Fibroblast of lung (primary cell): ENCODE measurements at places on chromosomes 12 and 14.

DNA sequence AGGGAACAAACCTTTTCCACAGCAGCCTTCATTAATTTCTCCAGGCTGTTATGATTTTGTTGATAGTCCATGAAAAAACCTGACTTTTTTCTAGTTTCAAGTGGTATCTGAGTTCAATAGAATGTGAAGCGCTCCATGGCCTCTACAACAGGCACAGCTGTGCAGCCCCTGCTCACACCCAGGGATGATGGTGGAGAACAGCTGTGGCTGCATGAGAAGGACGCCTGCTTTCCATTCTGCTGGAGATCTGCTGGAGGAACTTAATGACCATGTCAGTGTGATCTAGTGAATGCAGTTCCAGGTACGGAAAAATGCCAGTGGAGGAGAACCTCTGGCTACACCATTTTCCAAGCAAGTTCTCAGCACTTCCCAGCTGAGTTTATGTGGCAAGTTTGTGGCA is 80.6 kb downstream of the PIWIL1 start:
- no peak for DNase-seq

DNA sequence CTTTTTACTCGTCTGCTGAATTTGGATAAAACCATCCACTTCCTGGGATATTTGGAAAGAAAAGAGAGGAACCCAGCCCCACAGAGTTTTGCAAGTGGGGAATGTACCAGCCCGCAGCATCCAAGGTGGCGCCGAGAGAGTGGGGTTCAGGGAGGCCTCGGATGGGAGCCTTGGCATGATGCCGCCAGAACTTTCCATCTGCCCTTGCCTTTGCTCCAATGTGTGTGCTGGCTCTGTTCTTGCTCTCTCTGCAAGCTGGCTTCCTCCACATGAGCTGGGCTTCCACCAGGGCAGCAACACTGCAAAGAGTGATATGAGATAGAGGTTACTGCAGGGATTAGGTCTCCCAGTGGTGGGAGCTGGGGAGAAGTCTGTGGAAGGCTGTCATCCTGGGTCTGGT is 6.6 kb upstream of the SERPINA12 start:
- DNase-seq, result no peak

DNA sequence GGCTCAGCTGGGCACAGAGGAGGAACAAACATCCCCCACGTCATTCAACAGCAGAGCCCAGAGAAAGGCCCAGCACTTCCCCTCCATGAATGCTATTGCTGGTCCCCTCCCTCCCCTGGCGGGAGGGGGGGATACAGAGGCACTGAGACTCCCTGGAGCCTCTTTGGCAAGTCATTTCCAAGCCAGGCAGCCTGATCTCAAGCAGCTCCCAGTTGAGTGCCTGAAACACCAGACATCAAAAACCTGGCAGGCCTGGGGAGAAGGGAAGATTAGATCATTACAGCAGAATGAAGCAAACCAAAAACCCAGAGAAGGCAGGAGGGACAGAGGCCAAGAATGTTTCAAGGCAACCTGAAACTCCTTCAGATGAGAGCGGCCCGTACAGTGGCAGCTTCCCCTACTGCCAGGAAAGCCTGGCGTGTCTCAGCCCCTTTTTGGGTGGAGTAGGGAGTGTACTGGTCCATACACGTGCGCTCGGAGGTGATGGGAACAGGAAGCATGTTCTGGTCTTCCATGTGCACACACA is 92.1 kb downstream of the LRRC74A start:
- peak; percentile 96 for DNase-seq

DNA sequence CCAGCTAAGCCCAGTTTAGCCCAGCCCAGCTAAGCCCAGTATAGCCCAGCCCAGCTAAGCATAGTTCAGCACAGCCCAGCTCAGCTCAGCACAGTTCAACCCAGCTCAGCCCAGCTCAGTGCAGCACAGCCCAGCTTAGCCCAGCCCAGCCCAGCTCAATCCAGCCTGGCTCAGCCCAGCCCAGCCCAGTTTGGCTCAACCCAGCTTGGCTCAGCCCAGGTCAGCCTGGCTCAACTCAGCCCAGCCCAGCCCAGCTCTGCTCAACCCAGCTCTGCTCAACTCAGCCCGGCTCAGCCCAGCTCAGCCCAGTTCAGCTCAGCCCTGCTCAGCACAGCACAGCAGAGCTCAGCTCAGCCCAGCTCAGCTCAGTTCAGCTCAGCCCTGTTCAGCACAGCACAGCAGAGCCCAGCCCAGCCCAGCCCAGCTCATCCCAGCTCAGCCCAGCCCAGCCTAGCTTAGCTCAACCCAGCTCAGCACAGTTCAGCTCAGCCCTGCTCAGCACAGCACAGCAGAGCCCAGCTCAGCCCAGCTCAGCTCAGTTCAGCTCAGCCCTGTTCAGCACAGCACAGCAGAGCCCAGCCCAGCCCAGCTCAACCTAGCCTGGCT is 330.9 kb downstream of the TMEM121 start:
- DNase-seq, result no peak

DNA sequence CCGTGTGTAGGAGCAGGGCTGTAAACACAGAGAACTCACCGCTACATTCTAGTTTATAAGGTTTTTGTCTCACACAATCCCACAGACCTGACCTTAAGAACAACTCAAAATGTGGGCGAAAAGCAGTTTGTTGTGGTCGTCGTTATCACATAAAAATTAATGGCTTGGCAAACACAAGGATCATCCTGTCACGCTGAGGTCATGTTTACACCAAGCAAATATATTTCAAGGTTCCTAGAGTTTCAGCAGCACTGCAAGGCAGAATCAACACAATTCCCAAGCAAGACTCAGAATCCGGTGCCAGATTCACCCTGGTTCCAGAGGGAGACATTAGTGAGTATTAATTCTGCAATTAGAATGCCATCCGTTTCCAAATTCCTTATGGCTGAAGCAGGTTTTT is 30.1 kb upstream of the MAP1LC3B2 start:
- peak; percentile 49 for DNase-seq

DNA sequence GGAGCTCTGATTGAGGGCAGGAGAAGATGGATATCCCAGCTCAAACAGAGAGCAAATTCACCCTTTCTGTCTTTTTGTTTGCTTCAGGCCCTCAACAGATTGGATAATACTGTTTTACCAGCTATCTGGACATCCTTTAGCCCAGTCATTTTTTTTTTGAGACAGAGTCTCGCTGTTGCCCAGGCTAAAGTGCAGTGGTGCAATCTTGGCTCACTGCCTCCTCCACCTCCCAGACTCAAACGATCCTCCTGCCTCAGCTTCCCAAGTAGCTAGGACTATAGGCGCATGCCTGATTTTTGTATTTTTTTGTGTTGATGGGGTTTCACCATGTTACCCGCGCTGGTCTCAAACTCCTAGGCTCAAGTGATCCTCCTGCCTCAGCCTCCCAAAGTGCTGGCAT is 40.8 kb downstream of the ARF6 start:
- DNase-seq, result no peak

- no peak for DNase-seq
Observed at GRCh38 chr12:74971201-74971600, 238.4 kb downstream of the KCNC2 start.

GRCh38 chr12:65391711-65392110 is 113.2 kb downstream of the MSRB3 start:
- DNase-seq, result no peak

- DNase-seq, result no peak
Observed at GRCh38 chr12:57205931-57206330, 10.7 kb upstream of the NXPH4 start.

- no peak for DNase-seq
Observed at GRCh38 chr12:57825451-57825850, 6.9 kb upstream of the AVIL start.

GRCh38 chr12:11660624-11661023 is 11.2 kb downstream of the ETV6 start:
- DNase-seq, result no peak

- DNase-seq, result no peak
Observed at GRCh38 chr12:41407232-41407799, 219.2 kb downstream of the PDZRN4 start.

GRCh38 chr12:76544601-76545261 is 14.8 kb downstream of the OSBPL8 start:
- no peak for DNase-seq

GRCh38 chr12:105933671-105934665 is 204.8 kb downstream of the NUAK1 start:
- peak; percentile 92 for DNase-seq

DNA sequence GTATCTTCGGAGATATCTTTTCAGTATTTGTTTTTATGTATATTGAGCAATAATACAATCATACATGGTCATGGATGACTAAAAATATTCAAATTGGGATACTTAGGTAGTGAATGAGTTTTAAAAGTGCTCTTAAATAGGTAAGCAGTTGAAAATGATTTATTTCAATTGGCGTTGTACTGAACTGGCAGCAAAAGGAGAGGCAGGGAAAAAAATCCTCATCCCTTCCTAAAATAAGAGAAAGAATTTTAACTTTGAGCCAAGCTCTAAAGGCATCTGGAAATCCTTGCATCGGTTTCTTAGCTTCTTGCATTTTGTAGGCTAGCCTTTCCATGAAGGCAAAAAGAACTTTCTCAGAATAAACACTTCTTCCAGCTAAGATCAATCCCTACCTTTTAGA is 125.2 kb downstream of the MGST1 start:
- DNase-seq, result no peak

DNA sequence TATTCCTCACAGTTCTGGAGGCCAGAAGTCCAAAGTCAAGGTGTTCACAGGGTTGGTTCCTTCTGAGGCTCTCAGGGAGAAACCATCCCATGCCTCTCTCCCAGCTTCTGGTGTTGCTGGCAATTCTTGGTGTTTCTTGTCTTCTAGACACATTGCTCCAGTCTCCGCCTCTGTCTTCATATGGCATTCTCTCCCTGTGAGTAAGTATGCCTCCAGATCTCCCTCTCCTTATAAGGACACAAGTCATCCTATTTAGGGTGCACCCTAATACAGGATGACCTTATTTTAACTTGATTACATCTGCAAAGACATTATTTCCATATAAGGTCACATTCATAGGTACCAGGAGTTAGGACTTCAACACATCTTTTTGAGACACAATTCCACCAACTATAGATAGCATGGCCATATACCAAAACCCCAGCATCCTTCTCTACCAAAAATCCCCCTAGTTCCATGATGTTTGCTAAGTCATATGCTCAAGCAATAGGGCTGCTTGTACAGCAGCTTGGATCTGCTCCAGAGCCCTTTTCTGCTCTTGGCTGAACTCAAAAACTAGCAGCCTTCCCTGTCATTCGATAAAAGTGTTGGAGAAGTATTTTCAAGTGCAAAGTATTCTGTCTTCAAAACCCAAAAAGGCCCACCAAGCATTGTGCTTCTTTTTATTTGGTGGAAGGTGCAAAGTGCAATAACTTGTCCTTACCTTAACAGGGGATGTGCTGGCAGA is 79.2 kb upstream of the CMKLR1 start:
- no peak for DNase-seq

GRCh38 chr12:112798048-112798760 is 6.7 kb downstream of the RPH3A start:
- no peak for DNase-seq

GRCh38 chr14:98345161-98345560 is 926.8 kb downstream of the BCL11B start:
- peak; percentile 73 for DNase-seq

GRCh38 chr12:67452119-67452805 is 183.1 kb downstream of the CAND1 start:
- DNase-seq, result no peak

DNA sequence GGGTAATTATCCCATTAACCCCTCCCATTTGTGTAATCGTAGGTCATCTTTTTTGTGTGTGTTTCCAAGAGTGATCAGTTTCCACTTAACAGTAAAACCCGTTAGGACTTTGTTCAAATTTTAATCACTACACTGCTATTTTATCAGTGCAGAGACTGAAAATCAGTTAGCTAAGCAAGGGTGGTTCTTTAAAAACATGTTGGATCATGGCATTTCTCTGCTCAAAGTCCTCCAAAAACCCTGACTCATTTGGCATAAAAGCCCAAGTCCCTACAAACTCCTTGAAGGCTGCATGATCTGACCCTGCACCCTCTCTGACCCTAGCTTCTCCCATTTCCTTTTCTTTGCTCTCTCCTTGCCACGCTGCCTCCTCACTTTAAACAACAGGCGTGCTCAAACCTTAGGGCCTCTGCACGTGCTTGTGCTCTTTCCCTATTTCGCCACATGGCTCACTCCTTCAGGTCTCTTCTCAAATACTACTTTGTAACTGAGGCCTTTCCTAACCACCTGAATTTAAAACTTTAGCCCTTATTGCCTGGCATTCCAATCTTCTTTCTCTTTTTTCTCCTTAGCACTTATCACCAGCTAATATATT is 13.2 kb upstream of the OVCH1 start:
- no peak for DNase-seq

GRCh38 chr12:94380507-94380906 is 79.2 kb downstream of the CEP83 start:
- DNase-seq, result no peak

DNA sequence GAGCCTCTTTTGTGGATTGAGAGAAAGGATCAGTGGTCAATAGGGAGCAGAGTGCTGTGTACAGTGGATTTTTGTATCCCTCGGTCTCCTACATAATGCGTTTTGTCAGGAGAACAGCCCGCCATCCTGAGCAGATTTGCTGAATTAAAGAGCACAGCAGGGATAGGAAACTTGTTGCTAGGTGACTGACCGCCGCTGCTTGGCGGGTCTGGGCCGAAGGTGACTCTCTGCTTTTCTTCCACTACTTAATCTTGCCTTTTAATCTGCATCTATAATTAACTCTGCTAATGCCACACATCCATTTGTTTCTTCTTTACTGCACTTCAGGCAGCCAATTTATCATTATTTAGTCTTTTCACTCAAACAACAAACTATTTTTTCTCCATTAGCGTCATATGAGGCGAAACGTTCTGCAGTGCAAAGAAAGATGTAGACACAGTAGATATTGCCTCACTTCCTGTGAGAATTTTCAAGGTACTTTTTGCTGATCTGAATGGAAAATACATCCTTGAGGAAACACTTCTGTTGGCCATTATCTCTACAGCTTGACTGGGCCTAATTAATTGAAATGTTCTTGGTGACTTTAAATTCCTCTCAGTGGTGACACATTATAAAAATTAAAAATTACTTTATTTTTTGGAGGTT is 108.0 kb downstream of the PPM1A start:
- DNase-seq, result no peak

DNA sequence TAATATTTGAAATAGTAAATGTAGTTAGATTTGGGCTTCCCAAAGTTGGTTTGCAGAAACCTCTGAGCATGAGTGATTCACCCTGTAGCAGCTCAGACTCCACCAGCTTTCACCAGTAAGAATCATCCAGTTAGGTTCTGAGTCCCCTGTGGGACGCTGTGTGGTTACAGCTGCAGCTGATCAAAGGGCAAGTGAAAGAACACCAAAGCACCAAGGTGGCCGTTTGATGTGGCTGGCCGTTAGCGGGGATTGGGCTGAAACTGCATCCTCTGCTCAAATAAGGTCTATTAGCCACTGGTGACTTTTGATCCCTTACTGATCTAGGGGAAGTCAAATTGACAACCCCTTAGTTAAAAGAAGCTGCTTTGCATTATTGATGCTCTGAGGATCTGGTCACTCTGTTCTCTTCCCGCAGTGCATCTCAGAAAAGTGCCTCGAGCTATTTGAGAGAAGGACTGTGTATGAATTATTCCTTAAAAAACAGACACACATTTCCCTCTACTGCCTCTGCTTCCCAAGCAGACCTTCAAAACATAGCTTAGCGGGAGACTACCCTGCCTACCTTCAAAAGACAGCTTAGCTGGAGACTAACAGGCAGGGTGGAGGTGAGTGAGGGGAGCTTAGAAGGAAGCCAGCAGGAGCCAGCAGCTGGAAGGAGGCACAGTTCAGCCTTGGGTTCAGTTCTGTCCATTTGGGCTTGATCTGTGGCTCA is 3.7 kb downstream of the ABHD12B start:
- no peak for DNase-seq
